ENCODE measurements at places on chromosomes 5 and 9.

DNA sequence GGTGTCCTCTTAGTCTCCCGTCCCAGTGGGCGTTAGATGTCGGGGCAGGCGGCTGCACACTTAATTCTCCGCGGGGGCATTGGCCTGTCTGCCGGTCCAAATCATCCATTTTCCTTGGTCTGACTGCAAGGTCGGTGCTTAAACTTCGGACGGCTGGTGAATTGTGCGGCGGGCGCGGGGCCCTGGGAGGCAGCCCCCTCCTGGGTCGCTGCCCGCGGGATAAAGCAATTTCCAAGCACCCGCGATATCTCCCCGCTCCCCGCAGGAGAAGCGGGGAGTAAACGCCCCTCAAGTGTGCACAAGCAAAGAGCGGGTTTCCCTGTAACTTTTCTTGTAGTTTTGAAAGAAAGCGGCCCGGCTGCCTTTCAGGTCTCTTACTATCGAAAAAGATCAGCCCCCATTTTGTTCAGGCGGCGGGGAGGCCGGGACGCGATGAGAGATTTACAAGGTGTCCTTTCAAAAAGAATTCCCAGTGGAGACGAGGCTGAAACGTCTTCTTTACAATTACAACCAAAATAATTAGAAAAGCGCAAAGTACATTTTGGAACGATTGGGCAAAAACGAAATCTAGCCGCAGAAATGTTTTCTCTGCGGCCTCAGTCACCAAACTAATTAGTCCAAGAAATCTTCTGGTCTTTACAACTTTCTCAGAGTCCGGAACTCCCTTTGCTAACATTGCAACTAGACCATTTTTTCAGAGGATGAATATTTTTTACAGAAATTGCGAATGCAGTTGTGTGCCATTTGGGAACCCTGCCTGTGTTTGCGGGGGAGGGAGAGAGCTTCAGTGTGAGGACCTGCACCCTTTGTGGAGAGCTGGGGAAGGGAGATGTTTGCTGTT, 1.8 kb downstream of the IRX1 start:
- no peak for DNase-seq

- no peak for DNase-seq
Observed at GRCh38 chr9:127778280-127779135, at the start of gene SH2D3C. Gene SH2D3C, minus strand, starts transcription at chr9:127778666. Its CDS starts 39 bp downstream, at chr9:127778627.

GRCh38 chr9:16637218-16637617, 233.3 kb downstream of the BNC2 start:
- no peak for DNase-seq

DNA sequence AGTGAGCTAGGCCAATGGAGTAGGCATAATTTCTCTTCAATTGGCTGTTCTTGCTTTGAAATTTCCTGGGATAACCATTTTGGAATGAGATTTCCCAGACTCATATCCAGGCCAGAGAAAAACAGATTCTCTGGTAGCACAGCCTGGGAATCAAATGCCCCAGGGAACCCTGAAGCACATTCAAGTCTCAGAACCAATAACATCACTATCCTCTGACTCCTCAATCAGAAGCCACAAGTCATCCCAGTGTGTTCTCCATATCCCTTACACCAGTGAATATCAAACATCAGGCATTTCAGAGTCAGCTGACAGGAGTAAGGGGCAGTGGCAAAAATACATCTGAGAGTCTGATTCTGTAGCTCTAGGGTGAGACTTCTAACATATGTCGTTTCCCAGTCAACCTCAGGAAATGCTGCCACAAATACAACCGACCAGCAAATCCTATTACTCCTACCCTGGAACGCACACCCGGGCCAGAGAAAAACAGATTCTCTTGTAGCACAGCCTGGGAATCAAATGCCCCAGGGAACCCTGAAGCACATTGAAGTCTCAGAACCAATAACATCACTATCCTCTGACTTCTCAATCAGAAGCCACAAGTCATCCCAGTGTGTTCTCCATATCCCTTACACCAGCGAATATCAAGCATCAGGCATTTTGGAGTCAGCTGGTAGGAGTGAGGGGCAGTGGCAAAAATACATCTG, 537.7 kb upstream of the NMUR2 start:
- no peak for DNase-seq

- peak; percentile 49 for DNase-seq
Observed at GRCh38 chr9:77475641-77476473, 172.3 kb downstream of the GNA14 start.

DNA sequence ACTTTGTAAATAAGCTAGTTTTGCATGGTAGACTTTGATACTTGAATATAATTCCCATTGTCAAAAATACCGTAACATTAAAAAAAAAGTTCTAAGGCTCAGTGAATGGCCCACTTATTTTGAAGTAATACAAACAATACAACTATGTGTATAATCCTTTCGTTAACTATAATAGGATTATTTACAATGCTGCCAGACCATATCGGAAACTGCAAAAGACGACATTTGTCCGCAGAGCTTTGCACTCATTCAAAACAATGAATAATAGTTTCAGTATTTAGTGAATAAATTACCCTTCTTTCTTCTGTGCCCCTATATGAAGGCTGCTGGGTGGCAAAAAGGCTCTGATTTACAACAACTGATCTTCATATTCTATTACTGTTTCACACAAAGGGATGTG, 121.8 kb downstream of the DROSHA start:
- DNase-seq: no peak

Measured in stimulated activated CD4-positive, alpha-beta T cell treated with anti-CD3 and anti-CD28 coated beads, Interleukin-12 subunit alpha, Interleukin-12 subunit beta, amount 100 ng/mL, for 48 hours (primary cell).